ENCODE measurements at places on chromosomes 16 and 17.

DNA sequence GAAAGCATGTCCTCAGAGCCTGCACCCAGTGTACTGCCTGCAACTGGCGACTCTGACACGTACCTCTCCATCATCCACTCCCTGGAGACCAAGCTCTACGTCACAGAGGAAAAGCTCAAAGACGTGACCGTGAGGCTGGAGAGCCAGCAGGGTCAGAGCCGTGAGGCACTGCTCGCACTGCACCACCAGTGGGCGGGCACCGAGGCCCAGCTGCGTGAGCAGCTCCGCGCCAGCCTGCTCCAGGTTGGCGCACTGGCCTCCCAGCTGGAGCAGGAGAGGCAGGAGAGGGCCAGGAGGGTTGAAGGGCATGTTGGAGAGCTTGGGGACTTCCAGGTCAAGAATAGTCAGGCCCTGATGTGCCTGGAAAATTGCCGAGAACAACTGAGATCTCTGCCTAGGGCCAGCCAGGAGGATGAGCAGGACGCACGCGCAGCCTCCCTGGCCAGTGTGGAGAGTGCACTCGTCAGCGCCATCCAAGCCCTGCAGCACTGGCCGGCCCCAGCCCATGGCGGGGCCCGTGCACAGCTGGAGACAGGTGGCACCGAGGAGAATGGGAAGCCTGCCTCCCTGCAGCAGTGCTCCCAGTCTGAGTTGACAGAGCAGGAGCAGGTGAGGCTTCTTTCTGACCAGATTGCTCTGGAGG lies 40.3 kb downstream of the PLD6 start:
- no peak for DNase-seq

DNA sequence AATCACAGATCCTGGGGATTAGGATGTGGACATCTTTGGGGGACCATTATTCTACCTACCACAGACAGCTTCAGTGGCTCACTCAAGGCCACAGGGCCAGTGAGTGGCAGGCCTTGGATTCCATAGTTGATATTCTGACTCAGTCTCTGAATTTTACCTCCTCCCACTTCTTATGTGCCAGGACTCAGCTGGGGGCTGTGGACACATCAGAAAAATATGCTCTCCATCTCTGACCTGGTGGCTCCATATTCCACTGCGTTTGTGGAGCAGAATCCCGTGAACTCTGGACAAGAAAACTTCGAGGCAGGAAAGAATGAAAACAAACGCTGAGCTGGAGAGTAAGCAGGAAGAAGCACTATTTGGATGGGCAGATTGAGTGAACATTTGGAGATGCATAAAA lies 301.8 kb upstream of the MAF start:
- DNase-seq = no peak

- DNase-seq = no peak
These were observed 68.7 kb upstream of the MARCHF10 start for GRCh38 chr17:62876673-62877405.

DNA sequence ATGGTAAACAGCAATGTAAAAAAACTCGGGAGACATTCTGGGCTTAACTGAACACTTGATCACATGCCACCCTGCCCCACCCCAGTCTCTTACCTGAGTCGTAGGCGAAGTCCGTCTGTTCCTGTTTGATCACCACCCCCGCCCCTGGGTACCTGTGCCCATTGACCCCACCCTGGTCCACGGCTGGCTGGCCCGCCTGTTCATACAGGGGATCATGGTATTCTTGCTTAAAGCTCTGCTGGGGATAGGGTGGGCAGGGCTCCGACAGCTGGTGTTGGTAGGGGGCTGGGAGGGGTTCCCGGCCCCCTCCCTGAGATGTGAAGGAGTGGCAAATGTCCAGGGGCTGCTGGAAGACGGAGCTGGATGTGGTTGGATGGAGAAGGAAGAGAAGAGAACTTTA lies 13.6 kb downstream of the ETV4 start:
- DNase-seq = no peak

DNA sequence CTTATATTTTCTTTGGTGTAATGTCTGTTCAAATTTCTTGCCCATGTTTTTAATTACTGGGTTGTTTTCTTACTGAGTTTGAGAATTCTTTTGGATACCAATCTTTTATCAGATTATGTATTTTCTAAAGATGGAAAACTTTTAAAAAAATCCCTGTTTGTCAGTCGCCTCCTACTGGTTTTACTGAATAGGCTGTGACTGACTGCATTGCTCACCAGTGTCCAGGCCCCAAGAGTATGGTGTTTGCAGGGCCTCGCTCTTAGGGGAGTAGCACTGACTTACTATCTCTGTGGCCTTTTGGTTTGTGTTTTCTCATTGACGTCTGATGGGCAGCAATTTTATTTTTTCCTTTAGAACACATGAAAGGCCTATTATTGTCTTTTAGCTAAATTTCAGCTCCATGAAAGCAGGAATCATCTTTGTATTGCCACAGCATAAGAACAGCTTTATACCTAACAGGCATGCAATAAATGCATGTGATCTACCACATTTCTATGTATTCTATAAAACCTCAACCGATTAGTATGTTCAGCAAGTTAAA lies 188.4 kb downstream of the AATF start:
- no peak for DNase-seq

DNA sequence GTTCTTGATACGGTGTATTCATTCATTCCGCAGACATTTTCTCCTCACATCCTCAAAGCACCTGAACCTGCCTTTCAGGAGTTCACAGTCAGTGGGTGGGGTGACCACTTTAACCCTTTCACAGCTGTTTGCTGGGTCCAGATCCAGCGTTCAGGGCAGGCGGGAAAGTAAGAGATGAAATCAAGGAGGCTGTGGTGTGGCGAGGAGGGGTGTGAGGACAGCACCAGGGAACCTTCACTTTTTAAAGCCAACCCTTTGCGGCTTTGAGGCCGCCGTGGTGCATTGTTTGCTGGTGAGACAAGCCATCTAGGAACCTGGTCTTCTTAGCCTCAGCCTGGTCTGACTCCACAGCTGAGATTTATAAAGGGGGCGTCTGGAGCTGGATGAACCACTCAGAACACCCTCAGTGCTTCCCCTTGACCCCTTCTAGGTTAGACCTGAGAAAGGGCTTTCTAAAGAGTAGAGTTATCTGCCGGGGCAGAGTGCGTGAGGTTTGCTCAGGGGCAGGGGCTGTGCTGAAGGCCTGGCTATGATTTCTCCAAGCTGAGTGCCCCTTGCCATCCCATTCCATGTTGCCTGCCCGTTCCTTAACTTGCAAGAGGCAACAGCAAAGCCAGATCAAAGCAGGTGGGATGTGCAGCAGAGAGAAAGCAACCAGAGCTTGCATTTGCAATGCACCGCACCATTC lies 933 bp downstream of the CCR7 start:
- DNase-seq = peak; percentile 68

DNA sequence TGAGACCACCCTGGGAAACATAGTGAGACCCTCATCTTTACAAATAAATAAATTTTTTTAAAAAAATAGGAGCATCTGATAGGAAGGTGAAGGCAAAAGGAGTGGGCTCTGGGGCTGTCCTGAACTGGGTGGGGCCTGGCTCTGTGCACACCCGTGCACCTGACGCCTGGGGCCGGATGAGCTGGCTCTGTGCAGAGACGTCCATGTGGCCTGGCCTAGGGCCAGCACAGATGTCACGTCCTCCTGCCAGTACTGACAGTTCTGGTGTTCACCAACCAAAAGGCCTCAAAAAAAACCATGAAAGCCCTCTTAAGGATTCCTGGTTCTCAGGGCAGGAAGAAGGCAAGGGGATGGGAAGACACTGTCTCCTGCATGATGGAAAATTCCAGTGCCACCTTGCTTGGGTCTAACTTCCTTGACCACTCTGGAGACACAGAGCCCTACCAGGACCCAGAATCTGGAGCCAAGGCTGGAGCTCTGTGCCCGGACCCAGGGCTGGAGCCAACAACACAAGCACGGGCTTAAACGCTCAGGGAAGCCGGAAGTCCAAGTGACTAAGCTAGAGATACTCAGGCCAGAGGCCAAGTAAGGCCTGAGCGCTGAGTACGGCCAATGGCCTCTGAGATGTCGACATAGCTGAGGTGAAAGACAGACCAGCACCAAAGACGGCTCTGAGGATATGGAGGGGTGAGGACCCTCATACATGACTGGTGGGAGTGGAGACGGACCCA lies 32.9 kb downstream of the COPRS start:
- no peak for DNase-seq

- DNase-seq = peak; percentile 50
These were observed 4.4 kb upstream of the FOXJ1 start for GRCh38 chr17:76145231-76146052.

DNA sequence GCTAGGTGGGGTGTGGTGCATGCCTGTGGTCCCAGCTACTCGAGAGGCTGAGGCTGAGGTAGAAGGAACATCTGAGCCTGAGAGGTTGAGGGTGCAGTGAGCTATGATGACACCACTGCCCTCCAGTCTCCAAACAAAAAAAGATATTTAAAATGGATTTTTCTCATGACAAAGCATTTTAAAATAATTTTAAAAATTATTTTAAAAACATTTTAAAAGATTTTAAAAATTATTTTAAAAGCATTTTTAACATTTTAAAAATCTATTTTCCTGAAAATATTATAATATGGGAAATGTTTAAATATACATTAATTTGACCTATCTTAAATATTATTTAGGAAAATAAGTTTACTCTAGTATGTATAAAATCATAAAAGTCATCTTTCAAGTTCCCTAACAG lies 26.8 kb downstream of the MED13 start:
- no peak for DNase-seq

GRCh38 chr16:85086347-85087291 lies 25.7 kb downstream of the CIBAR2 start:
- DNase-seq = peak; percentile 70

GRCh38 chr17:41738077-41738800 lies 3.8 kb upstream of the HAP1 start:
- DNase-seq = peak; percentile 83

DNA sequence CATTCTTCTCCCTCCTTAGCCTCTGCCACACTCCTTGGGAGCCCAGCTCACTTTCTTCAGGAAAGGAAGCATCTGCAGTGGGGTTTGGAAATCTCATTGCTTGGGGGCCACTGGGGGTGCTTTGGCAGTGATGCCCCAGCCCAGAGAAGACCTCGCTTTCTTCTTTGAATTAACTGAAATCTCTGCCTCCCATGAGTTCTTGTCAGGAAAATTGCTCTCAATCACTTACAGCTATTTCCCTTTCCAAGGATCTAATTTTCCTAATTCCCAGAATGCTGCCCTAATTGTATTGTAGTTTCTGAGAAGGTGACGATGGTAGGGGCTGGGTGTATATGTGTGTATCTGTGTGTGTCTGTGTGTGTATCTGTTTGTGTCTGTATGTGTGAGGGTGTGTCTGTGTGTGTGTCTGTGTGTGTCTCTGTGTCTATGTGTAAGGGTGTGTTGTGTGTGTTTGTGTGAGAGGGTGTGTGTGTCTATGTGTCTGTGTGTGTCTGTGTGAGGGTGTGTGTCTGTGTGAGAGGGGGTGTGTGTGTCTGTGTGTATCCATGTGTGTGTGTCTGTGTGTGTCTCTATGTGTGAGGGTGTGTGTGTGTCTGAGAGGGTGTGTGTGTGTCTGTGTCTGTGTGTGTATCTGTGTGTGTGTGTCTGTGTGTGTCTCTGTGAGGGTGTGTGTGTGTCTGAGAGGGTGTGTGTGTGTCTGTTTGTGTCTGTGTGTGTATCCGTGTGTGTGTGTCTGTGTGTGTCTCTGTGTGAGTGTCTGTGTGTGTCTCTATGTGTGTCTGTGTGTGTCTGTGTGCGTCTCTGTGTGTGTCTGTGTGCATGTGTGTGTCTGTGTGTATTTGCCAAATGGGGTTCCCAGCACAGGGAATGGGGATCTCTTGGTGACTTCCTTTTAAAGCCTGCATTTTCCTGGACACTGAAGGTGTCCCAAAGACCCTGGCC lies 83.5 kb upstream of the DNAJA2 start:
- DNase-seq = no peak

DNA sequence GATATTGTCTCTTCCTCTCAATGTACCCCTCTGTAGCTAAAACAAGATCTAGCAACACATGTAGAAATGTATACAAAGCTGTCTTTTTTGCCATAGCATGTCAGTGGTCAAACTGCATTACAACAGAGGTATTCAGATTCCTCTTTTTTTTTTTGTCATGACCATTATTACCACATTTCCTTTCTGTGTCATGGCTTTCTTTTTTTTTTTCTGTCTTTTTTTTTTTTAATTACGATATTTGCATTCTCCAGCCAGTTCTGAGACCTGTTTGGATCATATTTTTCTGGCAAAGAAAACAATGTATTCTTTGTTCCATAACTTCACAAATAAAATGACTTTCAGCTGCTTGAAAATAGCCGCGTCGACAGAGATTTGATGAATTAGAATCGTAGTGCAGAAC lies 27.4 kb upstream of the CAPNS2 start:
- no peak for DNase-seq

GRCh38 chr16:74778646-74779045 lies 4.0 kb upstream of the FA2H start:
- DNase-seq = no peak

DNA sequence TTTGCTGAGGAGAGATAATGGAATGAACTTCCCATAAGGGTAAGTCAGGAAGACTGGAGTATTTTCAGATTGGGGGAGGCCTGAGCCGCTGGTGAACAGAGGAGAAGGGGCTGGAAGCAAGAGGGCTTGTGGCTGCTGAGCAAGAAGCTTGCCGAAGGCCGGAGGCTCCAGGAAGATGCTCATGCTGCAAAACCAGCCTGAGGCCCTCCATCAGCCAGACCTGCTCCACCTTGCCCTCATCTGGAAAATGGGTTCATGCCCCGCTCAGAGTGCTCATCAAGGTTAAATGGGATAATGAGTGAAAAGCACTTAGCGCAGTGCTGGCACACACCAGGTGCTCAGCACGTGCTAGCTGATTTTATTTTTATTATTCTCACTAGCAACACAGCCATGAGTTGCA lies 5.5 kb upstream of the ASGR1 start:
- DNase-seq = no peak

DNA sequence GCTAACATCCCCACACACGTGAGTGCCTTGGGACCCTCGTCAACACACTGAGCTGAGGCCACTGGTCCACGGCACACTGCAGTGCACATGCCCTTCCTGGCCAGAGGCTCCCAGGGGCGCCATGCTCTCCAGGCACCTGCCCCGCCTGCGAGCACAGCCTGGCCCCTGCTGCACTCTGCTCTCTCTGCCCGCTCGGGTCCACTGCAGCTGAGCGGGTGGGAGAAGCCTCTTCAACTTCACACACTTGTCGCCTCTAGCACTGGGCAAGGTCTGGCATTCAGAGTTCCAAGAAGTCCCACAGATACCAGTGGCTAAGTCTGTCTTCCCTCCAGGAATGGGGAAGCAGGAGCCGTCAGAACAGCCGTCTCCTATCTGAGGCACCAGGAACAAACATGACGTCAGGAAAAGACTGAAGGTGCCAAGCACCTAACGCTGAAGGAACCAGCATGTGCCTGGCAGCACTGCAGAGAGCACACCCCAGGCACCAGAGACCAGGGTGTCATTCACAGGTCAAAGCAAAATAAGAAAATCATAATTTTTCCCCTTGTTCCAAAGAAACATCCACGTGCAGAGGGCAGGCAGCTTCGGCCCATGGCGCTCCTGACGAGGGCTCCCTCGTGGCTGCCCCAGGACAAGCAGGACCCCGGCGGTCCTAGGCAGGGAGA lies 82.9 kb downstream of the ZNF778 start:
- no peak for DNase-seq

- no peak for DNase-seq
These were observed 5.0 kb downstream of the ESRP2 start for GRCh38 chr16:68230956-68231355.

All from CD4-positive, alpha-beta T cell treated with Interferon alpha-2 for 1 hour (primary cell).